H7 (cell line): ENCODE measurements at places on chromosomes 4 and X.

GRCh38 chr4:66852843-66853242, 692.5 kb downstream of the CENPC start:
- DNase-seq = no peak

- DNase-seq = no peak
These were observed 24.8 kb upstream of the TMSB4X start for GRCh38 chrX:12949927-12950656.

GRCh38 chr4:119696963-119697362, 68.4 kb upstream of the PDE5A start:
- no peak for DNase-seq

- DNase-seq = no peak
These were observed 180.4 kb downstream of the CPEB2 start for GRCh38 chr4:15182600-15183220.

DNA sequence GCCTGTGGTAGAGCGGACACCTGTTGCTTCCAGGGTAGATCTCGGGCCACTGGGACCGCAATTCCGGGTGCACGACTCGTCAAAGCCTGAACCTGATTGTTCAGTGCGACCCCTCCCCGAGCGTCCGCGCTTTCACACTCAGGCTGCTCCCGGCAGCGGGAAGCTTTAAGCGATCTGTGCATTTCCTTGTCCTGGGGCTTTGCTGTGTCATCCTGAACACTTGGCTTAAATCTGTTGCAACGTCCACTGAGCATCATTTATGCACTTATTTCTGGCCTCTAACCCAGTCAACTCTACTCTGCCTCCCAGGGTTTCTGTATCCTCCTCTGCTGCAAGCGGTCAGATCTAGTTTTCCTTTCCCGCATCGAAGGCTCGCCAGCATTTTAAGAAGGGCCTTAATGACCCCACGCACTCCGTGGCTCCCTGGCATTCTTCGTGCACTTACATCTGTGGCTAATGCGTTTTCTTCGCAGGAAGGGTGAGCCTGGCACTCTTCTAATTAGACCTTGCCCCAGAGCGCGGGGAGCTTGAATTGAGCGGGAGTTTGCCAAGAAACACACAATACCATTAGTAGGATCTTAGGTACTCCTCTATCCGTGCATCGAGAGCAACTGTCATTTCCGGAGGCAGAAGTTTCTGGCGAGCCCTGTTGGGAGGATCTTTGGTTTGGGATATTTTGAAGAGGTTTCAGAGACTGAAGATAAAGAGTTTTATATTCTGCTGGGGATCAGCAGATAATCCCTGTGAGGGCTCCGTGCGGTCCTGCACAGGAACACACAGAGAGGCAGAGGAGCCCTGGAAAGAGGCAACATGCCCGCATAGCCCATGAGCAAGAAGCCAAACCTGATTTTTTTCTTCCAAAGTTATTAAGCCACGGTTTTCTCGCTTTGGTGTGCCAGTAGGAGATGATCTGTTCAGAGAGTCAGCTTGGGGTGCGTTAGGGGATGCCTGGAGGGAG, 654 bp upstream of the DDIT4L start:
- DNase-seq = peak; percentile 33

DNA sequence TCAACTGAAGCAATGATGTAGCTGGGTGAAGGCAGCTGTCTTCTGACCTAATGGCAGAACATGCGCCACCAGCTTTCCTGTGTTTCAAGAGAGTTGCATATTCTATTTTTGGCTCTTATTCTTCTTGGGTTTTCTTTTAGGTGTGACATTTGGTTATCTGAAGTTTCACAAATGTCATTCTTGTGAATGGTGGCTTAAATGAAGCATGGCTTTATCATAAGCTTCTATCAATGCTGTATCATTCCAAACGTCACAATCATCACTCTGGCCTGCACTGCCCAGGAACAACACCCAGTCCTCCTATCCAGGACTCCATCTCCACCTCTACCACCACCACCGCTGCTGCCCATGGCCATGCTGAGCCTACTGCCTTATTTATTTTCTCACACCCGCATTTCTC, 69.7 kb upstream of the WWC2 start:
- DNase-seq = no peak

DNA sequence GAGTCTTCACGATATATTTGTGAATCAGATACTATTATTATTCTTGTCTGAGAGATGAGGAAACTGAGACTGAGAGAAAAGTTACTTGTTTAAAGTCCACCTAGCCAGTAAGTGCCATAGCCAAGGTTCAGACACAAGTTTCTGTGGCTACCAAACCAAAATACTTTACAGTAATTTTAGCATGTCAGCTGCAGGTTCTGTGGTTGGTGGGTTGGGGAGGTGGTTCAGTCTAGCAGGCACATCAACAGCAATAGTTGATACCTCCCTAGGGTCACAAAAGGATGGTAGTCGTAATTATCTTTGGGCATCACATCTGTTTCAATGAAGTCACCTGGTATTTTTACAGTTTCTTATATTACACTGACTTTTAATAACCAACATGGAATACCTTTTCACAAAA, 35.6 kb upstream of the EDA2R start:
- no peak for DNase-seq

DNA sequence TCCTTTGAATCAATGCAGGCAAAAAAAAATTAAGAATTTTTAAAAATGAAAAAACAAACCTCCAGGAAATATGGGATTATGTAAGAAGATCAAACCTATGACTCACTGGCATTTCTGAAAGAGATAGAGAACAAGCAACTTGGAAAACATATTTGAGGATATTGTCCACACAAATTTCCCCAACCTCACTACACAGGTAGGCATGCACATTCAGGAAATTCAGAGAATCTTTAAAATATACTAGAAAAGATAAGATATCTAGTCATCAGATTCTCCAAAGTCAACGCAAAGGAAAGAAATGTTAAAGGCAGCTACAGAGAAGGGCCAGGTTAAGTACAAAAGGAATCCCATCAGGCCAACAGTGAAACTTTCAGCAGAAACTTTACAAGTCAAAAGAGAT, 85.6 kb downstream of the ANTXR2 start:
- no peak for DNase-seq

DNA sequence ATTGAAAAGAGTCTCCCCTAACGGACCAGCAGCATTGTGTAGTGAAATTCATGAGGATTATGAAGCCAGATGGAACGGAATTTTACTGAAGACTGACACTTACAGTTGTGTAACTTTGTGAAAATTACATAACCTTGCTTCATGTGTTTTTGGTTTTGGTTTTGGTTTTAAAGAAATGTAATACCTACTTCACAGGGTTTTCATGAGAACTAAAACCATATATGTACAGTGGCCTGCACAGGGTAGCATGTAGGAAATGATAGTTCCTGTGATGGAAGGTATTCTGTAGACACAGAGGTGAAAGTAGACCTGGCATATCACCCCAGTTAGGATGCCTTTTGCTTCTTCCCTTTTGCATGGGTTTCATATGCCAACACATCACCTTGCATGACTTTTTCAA, 247.0 kb downstream of the BANK1 start:
- DNase-seq = no peak

DNA sequence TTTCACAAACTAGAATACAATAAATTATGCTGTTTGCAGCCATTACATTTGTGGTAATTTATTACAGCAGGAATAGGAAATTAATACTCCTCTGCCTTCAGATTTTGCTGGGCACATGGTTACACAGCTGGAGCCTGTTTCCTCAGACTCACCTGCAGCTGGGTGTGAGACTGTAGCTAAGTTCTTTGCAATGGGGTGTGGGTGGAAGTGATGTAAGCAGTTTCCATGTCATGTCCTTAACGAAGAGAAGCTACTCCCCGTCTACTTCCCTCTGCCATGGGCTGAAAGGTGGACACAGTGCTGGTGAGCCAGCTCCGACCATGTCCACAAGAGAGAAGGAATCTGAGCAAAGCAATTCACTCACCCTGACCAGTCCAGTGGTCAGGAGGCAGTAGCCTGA, 18.2 kb downstream of the SH3KBP1 start:
- DNase-seq = no peak

GRCh38 chr4:185108669-185109068, 34.4 kb upstream of the SLC25A4 start:
- no peak for DNase-seq
